Stimulated activated CD4-positive, alpha-beta T cell treated with anti-CD3 and anti-CD28 coated beads, Interleukin-1b, Interleukin-23, amount 100 ng/mL, for 24 hours (primary cell): ENCODE measurements at places on chromosomes 3 and 15.

DNA sequence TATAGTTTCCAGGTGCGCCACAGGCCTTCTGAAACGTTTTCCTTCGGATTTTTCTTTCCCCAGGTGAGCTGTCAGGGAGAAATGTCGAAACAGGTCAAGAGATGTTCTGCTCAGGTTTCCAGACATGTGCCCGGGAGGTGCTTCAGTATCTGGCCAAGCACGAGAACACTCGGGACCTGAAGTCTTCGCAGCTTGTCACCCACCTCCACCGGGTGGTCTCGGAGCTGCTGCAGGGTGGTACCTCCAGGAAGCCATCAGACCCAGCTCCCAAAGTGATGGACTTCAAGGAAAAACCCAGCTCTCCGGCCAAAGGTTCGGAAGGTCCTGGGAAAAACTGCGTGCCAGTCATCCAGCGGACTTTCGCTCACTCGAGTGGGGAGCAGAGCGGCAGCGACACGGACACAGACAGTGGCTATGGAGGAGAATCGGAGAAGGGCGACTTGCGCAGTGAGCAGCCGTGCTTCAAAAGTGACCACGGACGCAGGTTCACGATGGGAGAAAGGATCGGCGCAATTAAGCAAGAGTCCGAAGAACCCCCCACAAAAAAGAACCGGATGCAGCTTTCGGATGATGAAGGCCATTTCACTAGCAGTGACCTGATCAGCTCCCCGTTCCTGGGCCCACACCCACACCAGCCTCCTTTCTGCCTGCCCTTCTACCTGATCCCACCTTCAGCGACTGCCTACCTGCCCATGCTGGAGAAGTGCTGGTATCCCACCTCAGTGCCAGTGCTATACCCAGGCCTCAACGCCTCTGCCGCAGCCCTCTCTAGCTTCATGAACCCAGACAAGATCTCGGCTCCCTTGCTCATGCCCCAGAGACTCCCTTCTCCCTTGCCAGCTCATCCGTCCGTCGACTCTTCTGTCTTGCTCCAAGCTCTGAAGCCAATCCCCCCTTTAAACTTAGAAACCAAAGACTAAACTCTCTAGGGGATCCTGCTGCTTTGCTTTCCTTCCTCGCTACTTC is 3.8 kb downstream of the BHLHE40 start:
- no peak for DNase-seq

DNA sequence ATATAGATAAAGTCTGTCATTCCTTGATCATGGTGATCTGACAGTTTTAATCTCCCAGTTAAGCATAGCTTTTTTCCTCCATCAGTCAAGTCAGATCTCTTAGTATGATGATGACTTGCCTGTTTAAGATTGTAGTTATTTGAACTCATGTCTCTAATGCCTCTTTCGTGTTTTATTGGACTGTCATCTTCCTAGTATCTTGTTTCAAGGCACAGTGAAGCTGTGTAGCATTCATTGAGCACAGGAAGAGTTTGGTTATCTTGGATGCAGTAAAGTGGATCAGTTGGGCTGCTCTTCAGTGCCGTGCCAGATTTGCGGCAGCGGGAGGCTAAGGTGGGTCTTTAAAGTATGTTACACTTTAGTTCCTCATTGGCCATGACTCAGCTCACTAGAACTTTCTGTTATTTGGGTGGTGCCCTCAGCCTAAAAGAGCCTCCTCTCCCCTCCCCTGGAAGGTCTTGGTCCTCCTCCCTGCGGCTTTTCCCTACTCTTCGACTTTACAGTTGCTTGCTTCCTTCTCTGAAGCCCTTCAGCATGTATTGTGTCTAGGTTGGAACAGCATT is 45.7 kb upstream of the SKOR1 start:
- no peak for DNase-seq

GRCh38 chr3:30908456-30909037 is 14.1 kb upstream of the GADL1 start:
- no peak for DNase-seq

DNA sequence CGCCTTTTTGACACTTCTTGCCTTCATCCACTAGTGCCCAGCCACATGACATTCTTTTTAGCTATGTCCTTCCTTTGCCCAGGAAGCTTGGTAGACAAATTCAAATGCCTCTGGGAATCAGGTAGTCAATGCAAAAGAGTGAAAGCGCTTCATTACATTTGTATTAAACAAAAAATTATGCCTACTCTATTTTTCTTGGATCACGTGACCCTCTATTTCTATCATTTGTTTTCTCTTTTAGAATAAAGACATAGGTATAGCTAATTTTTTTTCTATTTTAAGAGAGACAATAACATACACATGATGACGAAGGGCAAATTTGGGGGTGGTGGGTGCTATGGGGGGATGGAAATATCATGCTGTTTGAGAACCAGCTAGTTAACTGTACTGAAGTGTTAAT is 384.8 kb downstream of the C3orf38 start:
- no peak for DNase-seq

DNA sequence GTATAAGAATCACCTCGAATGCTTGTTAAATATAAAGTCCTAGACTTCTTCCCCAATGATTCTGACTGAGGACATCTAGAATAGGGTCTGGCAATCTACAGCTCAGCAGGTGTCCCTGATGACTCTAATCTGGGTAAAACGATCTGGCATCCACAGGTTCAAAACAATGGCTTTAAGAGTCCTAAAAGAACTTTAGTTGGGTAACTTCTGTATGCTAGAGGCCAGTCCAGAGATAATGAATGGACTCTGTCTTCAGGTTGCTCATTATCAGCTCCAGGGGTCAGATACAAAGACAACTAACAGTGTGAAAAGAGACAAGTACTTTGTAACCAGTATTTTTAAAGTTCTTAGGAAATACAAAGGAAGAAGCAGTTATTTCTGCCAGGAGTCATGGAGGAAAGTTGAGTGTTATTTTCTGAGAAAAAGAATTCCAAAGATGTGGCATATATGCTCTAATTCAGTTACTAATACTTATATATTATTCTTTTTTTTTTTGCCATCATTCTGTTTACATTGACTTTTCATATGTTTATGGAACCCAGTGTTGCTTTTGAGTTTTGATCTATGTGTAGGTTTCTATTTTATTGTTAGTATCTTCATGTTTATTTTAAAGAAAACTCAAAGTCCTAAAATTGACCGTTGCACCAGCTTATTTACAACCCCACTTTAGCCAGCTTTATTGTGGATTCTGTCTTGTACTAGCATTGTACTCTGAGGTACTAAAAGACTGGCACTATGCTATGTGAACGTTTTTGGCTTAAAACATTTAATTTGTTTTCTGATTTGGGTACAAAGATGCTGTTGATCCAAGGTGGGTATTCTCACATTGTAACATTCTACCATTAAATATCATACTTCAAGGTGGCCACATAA is 3.1 kb upstream of the GPR15 start:
- DNase-seq = no peak

GRCh38 chr3:101038393-101038792 is 45.2 kb upstream of the ABI3BP start:
- no peak for DNase-seq

DNA sequence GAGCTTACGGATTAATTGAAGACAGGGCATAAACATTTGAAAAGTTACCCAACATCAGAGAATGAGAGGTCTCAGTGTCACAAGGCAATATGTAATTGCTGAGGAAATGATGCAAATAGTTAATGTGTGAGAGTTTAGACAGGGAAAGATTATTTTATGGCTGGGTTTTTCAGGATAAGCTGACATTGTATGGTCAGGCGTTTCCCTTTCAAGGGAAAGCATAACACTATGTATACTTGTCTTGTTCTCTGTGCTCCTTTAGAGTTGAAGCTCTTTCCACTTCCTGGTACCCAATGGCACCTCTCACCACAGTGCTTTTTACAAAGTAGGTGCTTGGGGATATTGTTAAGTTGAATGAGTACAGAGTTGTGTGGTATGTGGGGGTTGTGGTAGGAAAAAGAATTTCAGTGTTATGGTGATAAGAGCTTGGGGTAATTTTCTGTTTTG is 19.9 kb downstream of the IQGAP1 start:
- no peak for DNase-seq

- no peak for DNase-seq
Measured at GRCh38 chr3:69740103-69741021, 1.1 kb downstream of the MITF start.

- DNase-seq = no peak
Measured at GRCh38 chr3:134685929-134686802, 35.3 kb upstream of the KY start.

GRCh38 chr3:69868841-69869420 is 129.7 kb downstream of the MITF start:
- no peak for DNase-seq

GRCh38 chr15:33923446-33923845 is 44.9 kb upstream of the CHRM5 start:
- no peak for DNase-seq

GRCh38 chr3:76242886-76243753 is 457.8 kb upstream of the ZNF717 start:
- no peak for DNase-seq

DNA sequence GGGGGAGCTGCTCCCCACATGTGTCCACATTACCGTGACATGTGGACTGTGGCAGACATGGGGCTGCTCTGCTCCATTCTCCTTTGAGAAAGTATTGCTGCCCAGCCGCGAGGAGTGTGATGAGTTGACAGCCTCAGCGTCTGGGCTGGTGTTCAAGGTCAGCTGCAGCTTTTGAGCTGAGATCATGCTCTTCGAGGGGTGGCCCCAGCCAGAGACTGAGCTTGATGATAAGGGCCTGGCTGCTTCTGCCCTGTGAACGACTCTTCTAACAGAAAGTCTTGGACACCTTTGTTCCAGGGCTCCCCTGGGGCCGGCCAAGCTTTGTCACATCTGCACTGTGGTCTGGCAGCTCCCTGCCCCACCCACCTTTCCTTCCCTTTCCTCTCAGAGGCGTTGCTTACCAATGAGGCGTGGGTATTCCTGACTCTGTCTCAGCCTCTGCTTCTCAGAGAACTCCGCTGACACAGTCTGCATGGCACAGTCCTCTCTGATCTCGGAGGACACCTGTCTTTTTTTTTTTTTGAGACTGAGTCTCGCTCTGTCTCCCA is 86.6 kb downstream of the CHRD start:
- DNase-seq = no peak

DNA sequence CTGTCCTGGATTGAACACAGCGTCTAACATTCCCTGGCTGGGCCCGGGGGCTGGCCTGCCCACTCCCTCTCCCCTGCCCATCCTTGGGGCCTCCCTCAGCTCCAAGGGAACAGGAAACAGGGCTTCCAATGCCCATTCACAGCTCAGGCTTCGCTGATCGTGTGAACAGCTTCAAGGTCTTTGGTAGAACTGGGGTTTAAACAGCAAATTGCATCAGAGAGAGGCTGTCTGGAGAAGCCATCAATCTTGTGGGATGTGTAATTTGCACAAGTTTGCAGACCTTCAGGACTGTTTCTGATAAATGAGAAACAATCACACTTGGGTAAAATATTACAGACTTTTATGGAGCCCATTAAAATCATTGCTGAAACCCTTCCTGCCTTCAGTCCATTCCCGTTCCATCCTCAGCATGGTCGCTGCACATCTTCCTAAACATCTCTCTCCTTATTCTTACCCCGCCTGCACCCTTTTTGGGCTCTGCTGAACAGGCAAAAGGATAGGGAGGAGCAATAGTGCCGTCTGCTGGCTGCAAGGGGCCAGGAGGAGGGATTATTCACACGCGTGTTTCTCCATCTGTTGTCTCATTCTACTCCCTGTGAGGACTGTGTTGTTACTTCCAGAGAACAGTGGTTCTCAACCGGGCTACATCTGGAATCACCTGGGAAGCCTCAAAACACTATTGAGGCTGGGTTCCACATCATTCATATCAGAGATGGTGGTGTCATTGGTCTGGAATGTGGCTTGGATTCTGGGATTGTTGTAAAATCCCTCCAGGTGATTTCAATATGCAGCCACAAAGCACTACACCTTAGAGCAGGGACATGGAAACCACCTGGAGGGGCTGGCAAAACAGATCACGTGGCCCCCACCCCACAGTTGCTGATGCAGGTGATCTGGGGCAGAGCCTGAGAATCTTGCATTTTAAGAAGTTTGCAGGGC is 116.3 kb downstream of the CLSTN2 start:
- no peak for DNase-seq

GRCh38 chr15:76071806-76072205 is 12.0 kb downstream of the TMEM266 start:
- DNase-seq = no peak

- DNase-seq = no peak
Measured at GRCh38 chr3:104005815-104006214, 1360.9 kb upstream of the ALCAM start.

GRCh38 chr3:10757021-10757820 is 58.8 kb upstream of the SLC6A11 start:
- DNase-seq = no peak

DNA sequence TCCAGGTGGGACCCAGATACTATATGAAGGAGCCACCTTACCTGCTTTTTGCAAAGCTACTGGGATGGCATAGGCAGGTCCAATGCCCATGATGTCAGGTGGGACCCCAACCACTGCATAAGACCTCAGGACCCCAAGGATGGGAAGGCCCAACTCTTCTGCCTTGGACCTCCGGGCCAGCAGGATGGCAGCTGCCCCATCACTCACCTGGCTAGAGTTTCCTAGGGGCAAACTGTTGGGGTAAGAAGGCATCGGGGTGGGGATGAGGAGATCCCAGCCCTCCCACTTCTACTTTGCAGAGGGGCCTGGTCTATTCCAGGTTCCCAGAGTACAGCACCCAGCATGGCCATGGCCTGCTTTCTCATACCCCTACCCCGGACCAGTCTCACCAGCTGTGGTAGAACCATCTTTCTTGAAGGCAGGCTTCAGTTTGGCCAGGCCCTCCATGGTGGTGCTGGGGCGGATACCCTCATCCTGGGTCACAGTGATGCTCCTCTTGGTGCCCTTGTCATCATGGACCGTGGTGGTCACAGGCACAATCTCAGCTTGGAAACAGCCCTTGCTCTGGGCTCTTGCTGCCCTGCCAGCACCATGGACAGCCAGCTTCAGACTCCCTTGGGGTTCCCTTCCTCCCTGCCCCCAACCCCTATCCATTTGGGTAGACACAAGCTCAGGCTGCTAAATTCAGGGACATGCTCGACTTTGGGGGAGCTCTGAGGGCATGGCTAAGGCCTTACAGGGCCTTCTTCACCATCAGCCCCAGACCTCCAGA is 10.6 kb downstream of the ACAA1 start:
- no peak for DNase-seq

DNA sequence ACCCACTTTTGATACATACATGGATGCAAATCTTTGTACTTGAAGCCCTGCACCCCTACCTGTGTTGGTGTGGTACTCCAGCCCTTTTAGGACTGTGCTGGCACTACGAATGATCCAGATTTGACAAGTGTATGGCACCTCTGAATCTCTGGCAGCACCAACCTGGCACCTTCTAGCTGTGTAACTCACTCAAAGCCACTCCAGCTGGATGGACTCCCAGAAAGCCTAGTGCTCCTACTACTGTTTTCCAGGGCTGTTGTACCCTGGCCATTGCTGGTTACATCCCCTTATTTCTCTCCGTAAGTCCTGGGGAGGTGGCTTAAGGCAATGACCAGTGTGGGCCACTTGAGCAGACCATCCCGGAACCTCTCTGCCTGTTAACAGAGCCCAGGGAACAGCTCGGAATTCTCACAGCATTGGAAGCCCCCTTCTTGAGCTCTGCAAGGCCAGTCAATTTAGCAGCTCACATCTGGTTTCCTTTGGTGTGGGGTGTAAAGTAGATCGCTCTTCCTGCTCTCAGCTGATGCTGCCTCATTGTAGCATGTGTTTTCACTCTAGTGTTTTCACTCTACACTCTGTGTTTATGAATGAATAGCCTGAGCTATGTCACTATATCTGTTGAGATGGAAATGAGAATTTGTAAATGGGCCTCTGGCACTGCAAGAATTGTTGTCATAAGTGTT is 12.2 kb downstream of the CALML4 start:
- DNase-seq = no peak

- DNase-seq = no peak
Measured at GRCh38 chr15:73994912-73995622, 551 bp downstream of the PML start.
